ENCODE measurements at places on chromosomes 1 and 21.

- no peak for DNase-seq
These were observed 127.3 kb downstream of the HHIPL2 start for GRCh38 chr1:222420633-222421032.

GRCh38 chr1:53087332-53088285, 25.6 kb downstream of the PODN start:
- DNase-seq: no peak

GRCh38 chr1:23481026-23481597, 2.9 kb downstream of the ASAP3 start:
- DNase-seq: no peak

DNA sequence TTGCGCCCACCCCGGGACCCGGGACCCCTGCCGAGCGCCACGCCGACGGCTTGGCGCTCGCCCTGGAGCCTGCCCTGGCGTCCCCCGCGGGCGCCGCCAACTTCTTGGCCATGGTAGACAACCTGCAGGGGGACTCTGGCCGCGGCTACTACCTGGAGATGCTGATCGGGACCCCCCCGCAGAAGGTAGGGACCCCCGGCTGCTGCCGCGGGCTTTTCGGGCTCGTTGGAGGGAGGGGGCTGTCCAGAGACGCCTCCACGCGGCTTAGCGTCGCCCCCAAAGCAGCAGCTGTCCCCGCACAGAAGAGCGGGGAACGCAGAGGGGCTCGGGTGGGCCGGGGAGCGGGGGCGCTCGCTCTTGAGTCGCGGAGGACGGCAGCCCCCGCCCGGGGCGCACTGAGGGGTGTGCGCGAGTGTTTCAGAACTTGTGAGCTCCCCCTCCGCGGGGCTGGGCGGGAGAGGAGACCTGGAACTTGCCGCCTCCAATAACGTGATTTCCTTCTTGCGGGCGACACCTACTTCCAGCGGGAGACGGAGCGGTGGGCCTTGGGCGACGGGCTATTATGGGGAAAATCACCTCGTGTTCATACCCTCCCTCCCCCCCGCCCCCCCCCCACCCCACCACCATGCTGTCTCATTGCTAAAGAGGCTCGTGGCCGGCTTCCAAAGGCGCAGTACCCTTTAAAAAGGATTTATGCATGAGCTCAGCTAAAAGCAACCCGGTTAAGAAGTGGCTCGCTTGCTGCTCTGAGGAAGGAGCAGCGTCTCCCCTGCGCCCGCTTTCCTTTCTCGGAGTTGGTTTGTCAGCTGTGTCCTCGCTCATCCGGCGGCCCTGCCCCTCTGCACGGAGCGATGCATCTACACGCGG, 664 bp downstream of the BACE2 start:
- peak; percentile 29 for DNase-seq

DNA sequence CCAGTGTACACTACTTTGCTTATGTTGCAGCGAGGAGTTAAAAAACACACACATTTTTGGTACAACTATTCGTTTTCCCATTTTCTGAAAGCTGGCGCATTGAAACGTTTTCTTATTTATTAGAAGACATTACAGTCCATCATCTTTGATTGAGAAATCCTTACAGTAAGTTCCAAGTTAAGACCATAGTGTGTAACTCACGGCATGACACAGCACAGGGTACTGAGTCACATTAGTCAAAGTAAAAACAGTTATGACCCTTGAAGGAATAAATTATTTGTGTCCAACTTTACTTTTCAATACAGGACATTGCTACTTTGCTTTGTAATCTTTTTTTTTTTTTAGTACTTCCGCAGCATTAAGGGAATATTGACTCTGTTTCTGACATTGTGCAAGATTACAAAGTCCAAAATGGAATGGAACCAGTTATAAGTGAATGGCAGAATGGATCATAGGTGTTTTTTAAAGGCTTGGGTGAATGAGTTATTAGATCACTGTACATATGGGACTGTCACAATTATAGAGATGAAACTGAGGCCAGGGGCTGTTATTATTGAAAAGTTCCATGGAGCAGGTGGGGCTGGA, 11.7 kb downstream of the PTGFRN start:
- DNase-seq: no peak

DNA sequence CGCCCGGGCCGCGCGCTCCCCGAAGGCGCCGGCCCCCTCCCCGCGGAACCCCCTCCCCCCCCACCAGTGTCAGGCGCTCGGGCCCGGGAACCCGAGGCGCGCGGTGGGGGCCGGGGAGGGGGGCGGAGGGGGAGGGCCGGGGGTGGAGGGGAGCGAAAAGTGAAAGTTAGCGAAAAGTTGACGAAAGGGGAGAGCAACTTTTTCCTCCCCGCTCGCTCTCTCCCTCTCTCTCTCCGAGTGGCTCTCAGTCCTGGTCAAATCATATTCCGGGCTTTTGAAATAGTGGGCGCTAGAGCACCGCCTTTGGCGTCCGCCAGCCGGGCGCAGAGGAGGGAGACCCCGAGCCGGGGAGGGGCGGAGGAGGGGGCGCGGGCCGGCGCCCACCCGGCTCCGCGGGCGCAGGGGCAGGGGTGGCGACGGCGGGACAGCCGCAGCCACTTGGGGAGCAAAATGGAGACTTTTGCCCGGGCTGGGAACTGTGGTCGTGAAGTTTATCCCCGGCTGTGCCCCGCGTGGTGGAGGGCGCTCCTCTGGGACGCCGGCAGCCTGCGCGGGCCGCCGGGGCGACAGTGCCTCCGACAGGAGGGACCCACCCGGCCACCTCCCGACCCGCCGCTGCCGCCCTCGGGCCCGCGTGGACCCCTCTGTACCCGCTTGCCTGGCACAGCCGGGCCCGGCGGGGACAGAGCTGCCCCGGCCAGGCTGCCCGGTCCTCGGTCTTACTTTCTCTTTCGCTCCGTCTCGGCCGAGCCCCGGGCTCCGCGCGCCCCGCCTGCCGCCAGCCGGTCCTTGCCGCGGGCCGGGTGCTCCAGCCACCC, 697 bp downstream of the PRDM16 start:
- DNase-seq: peak; percentile 57

- peak; percentile 44 for DNase-seq
These were observed 5.7 kb upstream of the MOB3C start for GRCh38 chr1:46622344-46622743.

DNA sequence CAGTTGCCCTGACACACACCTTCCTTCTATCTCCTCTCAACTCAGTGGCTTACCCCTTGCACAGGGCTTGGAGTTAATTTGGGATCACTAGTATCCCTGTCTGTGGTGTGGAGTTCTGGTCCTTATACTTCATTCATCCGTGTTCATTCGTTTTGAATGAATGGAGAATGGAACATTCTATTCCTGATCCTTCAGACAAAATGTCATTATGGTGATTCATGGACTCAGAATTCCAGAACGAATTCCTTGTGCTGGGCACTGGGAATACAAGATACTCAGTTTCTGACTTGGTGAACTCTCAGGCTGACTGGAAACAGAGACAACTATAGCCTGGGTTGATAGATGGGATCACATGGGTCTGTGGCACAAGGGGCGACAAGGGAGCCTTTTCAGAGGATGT, 49.9 kb upstream of the TRABD2B start:
- DNase-seq: no peak

DNA sequence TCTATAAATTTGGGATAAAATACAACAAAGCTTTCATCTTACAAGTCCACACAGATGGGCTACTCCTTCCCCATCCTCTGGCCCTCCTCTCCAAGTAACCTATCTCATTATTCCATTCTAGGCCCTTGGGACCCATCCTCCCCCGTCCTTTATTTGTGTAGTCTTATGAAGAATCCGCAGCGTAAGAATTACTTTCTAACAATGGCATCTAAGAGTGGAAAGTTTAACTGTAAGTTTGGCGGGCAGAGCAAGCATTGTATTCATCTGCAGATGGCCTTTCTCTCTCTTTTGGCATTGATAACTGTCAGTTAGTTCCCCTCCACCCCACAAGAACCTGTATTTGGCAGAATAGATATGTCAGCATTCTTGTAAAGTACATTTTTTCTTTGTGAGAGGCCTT, 91.9 kb upstream of the TSPAN2 start:
- DNase-seq: no peak

DNA sequence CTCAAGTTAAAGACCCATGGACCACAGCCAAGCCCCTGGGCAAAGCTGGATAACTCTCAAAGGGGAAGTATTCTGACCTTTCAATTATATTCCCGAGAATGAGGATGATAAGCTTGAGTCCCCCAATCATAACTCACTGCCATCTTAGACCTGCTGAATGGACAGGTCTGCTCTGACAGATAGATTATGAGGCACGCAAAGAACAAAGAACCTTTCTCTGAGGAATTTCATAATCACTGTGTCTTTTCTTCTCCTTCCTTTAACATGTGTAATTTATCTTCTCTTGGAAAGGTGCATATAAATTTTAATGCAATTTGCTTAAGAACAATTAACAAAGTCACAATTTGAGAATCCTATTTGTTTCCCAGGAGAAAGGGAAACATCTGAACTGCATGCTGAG, 22.0 kb downstream of the PIGM start:
- DNase-seq: no peak

GRCh38 chr1:46424730-46425129, 30.6 kb downstream of the FAAH start:
- DNase-seq: no peak

DNA sequence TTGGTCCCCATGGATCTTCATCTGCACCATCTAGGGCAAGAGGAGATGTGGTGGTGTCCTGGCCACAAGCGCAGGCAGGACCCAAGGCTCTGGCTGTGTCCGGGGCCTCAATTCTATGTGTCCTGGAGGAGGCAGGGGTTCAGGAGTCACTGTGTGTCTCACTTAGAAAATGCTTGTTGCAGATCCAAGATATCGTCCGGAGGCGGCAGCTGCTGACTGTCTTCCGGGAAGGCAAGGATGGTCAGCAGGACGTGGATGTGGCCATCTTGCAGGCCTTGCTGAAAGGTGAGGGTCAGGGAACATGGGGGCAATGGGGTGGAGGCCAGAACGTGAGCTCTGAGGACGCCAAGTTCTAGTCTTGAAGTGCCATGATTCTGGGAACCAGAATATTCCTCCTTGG, 29.1 kb downstream of the TRPM2 start:
- no peak for DNase-seq

DNA sequence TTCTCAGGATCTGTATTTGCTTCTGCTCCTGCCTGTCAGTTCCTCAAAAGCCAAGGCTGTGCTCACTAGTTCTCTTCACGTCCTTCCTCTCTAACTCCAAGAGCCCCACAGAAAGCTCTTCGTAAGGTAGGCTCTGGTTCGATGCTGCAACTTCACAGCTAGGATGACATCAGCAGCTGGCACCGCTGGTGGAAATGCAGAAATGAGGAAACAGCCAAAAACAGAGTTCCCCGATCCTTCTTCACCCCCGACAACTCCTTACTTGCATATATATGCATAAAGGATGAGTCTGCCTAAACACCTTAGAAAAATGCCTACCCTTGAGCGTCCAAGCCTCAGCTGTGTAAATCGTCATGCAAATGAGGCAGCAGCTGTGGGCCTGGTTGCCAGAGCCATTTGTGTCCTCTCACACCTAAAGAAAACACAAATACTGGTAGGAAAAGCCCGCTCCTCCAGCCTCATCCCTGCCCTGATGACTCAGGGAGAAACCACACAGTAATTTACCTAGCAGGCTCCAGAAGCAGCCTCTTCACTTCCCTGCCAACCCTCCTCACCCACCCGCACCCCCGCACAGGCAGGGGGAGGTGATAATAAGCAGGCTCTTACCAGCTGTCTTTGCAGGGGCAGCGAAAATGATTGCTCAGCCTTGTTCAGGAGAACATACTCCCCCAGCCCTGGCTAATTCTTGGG, 28.2 kb downstream of the BATF3 start:
- DNase-seq: peak; percentile 34

DNA sequence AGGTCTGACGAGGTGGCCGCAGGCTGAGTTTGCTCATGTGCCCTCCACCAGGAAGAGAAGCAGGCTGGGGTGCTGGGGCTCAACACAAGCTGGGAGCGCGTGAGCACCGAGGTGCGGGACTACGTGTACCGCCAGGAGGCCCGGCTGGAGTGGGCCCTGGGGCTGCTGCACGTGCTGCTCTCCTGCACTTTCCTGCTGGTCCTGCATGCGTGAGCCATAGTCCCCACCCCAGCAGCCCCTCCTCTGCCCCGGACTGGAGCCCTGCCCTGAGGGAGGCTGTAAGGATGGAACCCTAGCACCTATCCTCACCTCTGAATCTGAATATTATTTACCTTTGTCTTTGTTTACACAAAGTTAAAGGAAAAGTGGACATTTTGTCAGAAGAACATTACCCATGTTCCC, 7.8 kb upstream of the ADAM15 start:
- DNase-seq: no peak

- DNase-seq: no peak
These were observed 7.8 kb downstream of the GNPAT start for GRCh38 chr1:231248778-231249177.

- no peak for DNase-seq
These were observed 12.5 kb downstream of the AGRN start for GRCh38 chr1:1032424-1032823.

DNA sequence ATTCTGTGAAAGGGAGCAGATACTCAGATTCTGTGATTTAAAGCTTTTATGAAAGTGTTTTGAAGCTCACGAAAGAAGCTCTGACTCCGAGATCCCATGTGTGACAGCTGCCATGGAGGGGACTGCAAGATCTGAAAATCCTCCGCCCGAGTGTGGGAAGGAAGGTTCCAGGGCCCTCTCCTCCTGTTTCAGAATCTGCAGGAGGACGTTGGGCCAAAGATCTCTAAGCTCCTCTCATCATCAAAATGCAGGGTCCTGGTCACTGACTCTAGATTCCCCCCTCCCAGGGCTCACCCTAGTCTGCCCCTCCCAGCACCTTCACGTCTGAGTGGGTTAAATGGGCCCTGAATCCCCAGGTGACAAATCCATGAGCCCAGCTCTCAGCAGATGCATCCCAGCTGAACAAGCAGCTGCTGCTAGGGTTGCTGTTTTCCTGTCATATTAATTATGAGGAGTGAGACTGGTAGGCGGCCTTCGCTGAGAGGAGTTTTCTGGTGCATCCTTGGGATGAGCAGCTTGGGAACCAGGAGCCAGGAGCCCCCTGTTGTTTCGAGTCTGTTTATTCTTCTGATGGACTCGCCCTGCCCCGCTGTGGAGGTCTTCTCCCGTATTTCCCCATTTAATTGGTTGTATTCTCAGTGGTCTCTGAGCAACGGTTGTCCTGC, 402.0 kb downstream of the MATN1 start:
- DNase-seq: no peak

DNA sequence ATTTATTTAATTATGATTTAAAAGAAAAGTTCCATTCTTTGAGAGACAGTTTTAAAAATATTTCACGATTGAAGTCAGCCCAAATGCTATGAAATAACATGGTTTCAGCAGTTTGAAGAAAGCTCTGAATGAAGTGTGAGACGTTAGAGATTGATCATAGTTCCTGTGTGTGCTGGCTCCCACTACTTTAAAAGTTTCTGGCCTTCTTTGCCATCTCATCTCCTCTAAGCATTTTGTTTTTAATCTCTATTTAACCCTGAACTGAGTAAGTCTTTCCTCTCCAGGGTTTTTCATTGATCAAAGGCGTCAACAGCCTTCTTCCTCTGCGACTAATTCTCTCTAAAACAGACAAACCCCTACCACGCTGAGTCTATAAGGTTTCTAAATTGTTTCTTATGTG, 225.3 kb upstream of the B3GALT2 start:
- DNase-seq: no peak

- DNase-seq: no peak
These were observed 390 bp upstream of the NGF start for GRCh38 chr1:115338457-115338820.

- DNase-seq: no peak
These were observed 47.1 kb downstream of the NFASC start for GRCh38 chr1:204917802-204918201.

- DNase-seq: no peak
These were observed 347 bp upstream of the KRTAP20-4 start for GRCh38 chr21:30620080-30620479.

- DNase-seq: no peak
These were observed 95.2 kb upstream of the MPC2 start for GRCh38 chr1:168032029-168032428.

- peak; percentile 57 for DNase-seq
These were observed 70.1 kb downstream of the EPHB2 start for GRCh38 chr1:22780696-22781095.
